ENCODE measurements at places on chromosomes 12 and 14.

DNA sequence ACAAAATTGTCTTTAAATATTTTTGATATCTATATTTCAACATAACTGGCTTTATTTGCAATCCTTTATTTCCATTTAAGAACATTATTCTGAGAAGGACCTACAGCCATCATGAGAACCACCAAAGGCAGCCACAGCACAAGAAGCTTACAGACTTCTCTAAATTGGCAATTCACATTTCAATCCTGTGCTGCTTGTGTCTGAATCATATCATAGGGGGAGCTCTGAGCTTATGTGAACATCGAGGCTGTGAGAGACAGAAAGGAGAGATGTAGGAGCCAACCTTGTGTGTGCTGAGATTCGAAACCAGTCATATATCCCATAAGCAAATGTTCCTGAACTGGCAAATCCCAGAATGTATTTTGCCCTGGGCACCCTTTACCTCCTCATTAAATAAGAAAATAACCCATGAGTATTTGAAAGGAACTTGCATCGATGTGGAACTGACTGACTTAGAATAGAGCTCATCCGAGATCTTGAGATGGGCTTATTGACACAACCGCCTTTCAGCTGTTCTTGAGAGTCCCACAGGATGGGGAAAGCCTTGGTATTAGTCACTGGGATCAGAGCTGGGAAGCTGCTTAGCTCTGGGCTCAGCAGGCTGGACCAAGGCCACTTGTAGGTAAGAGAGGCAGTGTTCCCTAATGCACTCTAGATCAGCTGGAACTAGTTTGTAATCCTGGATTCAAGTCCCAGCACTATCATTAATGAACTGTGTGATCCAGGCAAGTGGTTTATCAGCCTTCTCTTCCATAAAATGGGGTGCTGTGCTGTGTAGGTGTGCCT, 329.8 kb downstream of the CACNA1C start:
- DNase-seq, result no peak

DNA sequence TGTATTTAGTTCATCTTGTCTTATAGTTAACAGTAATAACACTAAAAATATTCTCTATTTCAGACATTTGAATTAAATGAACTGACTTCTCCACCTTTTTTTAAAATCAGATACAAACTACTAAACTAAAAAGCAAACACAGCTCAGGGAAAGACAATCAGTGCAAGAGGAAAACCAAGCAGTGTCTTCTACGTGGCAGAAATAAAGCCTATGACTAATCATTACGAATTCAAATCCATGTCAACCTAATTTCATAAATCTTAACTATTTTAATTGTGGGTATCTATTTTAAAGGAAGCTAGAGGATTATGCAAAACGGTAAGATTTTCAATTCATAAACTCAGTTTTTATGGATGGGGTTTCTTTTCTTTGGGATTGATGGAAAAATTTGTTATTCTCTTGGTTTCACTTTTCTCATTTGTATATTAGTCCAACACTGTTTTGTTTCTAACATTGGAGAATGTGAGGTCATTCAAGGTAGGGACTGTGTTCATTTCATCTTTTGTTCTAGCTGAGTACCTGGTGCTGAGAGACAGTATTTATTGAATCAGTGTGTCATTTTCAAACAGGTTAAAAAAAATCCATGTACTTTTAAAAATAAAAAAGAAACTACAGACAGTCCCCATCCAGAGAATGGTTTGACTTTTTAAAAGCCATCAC, 12.8 kb upstream of the PALS1 start:
- no peak for DNase-seq

- no peak for DNase-seq
Measured at GRCh38 chr12:86196465-86196864, 59.7 kb downstream of the MGAT4C start.

DNA sequence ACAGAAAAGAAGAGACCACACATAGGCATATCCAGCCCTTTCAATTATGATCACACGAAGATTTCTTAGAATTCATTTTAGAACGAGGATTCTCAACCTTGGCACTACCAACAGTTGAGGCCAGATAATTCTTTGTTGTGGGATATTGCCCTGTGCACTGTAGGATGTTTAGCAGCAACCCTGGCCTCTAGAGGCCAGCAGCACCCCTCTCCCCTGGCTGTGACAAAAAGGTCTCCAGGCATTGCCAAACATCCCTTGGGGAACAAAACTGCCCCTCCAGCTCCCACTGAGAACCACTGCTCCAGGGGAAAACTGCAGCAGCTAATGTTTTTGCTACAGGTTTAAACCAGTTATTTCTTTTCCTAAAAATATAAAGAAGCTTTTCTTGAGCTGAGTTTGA, 7.1 kb downstream of the NT5DC3 start:
- DNase-seq, result no peak

GRCh38 chr12:132658149-132658894, 28.8 kb downstream of the POLE start:
- no peak for DNase-seq
